ENCODE measurements at places on chromosomes 11 and 22.

- no peak for DNase-seq
Measured at GRCh38 chr11:103631841-103632240, 404.6 kb upstream of the DDI1 start.

- no peak for DNase-seq
Measured at GRCh38 chr11:110235966-110236365, 60.4 kb downstream of the RDX start.

DNA sequence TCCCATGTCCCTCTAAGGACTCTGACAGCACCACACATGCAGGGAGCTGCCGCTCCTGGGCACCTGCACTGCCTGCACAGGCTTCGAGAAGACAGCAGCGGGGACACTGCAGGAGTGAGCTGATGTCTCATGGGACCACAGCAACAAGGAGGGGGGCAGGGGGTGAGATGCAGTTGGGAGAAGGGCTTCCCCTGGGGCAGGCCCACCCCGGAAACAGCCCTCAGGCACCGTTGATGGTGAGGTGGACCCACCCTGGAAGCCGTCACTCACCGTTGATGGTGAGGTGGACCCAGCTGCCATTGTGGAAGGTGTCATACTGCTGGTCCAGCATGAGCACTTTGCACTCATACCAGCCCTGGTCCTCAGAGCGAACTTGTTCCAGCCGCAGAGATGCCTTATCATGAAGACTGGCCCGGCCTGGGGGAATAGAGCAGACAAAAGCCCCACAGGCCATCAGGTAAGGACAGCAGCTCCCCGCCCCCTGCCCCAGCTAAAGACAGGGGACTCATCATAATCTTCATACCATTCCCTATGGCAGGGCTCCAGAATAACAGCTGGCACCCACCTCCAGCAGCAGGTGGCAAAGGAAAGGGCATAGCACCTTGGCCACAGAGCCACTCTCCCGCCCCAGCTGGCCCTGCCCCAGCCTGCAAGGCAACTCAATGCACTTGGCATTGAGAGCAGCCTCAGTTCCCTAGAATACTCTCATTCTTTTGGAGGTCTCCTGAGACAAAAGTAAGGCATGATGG, 12.6 kb downstream of the IGSF9B start:
- peak; percentile 52 for DNase-seq

GRCh38 chr22:33493476-33494205, 426.6 kb downstream of the LARGE1 start:
- DNase-seq: no peak

GRCh38 chr11:34806875-34807274, 109.3 kb downstream of the APIP start:
- no peak for DNase-seq

DNA sequence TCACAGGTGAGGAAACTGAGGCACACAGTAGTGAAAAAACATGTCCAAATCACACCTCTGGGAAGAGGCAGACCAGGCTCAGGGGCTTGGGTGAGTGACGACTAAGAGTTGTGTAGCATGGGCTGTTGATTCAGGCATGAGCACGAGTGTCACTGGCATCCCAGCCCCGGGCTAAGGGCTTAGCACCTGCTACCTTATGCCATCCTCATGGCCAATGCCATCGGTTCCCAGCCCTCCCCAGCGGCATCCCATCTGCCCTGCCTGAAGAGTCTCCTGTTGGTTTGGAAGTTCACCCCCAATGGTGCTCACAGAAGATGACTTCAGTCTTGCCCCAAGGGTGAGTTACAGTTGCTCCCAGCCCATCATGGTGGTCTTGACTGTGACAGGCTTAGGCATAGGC, 22.4 kb downstream of the MB start:
- DNase-seq: no peak

DNA sequence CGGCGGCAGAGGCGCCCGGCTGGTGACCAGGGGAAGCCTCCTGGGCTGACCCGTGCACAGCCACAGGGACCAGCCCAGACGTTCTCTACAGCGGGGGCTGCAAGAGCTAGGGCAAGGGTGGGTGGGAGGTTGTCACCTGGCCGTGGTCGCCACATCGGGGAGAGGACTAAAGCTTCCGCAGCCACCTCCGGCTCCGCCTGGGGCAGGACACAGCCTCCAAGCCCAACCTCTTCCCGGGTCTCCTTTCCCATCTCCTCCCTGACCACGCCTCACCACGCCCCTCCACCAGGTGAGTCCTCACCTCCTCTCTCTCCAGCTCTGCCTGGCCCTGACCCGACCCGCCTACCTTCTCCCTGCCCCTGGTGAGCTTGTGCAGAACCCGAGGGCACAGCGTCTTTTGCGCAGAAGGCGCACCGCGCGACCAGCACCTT, 75.9 kb upstream of the LMO1 start:
- DNase-seq: no peak

- no peak for DNase-seq
Measured at GRCh38 chr11:27423125-27423524, 49.5 kb downstream of the LGR4 start.

DNA sequence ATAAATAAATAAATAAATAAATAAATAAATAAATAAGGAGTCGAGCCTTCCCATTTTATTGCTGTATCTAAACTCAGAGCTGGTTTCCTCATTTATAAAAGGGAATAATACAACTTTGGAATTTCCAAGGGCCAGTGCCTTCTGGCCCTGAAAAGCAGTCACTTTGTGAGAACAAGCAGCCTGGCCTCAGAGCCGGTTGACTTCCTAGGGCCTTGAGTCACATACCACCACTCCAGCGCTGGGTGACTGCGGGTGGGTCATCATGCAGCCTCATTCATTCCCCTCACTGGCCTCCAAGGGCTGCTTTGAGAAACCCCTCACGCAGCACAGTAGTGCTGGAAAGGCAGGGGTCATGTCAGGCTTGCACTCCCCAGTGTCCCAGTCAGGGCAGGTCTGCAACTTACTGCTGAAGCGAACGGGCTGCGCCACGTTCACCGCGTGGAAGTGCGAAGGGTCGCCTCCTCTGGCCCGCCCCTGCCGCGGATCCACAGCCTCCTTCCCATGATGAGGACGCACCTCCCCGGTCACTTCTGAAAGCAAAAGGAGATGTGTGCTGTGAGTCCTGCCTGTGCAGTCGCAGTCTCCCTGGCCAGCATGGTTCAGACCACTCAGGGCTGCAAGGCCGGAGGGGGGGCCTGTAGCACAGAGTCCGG, 54.4 kb downstream of the DGCR2 start:
- DNase-seq: no peak

DNA sequence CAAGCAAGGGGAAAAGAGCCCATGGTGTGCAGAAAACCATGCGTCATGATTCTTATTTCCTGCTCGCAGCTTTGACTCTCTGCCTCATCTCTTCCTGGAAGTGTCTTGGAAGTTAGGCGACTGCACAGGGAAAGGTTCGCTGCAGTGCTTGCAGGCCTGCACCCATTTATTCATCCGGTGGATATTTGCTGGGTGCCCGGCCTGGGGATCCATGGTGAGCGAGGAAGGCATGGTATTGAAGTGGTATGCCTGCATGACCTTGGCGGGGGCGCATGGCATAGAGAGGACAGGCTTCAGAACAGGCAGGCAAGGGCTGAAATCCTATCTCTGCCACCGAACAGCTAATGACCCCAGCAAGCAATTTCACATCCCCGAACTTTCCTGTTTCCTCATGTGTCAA, 40.6 kb downstream of the FAM83F start:
- DNase-seq: no peak

- no peak for DNase-seq
Measured at GRCh38 chr11:69267395-69267805, 26.6 kb upstream of the MYEOV start.

DNA sequence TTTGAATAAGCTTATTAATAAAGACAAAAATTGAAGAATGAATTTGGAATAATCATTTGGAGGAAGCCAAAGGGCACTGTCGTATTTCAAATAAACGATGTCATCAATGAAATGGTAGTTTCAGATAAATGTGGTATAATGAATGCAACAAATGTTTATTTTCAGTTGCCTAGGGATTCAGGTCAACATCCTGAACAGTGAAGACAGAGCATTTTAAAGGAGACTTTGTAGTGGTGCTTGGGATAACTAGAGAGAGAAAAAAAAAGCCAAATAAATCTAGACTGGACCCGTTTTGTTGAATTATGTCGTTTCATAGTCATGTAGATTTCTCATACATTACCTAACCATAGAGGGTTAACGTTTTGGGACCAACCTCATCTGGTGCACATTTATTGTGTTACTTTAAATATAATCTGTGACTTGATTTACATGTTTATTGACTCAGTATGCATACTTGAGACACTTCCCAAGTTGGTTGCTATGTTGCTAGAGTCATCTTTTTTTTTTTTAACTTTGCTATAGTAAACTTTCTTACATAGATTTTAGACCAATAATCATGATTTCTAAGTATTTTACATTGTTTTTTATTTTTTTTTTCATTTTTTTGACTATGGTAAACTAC, 111.1 kb downstream of the NCAM1 start:
- no peak for DNase-seq

- no peak for DNase-seq
Measured at GRCh38 chr11:1651411-1651980, 21.9 kb downstream of the KRTAP5-5 start.

- DNase-seq: no peak
Measured at GRCh38 chr11:4090258-4090657, 4.3 kb upstream of the RRM1 start.

- no peak for DNase-seq
Measured at GRCh38 chr11:110046775-110047380, 46.3 kb upstream of the ZC3H12C start.

DNA sequence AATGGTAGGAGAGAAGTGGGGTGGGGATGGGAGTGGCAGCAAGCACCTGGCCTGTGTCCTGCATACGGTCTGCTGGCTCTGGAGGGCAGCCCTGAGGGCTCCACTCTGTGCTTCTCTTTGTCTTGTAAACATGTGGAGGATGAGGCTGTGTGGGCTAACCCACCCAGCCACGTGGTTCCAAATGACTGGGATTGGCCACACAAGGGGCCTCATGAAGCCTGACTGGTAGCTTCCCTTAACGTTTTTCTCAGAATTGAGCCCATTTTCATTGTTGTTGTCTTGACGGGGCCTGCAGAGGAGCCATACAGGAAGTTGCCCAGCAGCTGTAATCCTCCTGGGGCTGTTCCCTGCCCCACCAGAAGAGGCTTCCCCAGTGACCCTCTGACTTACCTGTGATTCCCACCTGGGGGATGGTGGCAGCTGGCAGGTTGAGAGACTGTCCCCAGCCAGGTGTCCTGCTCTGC, 18.0 kb downstream of the DERL3 start:
- DNase-seq: no peak

DNA sequence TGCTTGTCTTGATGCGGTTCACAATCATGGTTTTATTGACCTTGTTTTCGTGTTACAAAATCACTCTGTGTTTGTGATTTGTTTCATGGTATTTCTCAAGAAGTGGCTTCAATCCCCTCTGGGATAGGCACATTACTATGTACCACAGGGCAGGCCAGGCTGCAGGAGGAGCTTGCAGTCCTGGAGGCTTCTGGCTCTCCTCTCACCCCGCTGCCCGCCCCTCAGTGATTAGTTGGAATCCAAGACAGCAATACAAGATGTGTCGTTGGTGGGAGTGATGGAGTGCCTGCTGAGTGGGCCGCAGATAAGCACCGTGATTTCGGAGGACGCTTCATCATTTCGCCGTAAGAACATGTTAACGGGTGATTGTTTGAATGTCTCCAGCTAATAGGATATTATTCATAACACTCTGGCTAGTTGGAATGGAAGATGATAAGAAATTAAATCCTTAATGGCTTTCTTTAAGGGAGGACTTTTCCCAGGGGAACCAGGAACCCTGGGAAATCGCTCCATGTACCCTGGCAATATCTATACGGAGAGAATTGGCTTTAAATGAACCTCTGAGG, 384.4 kb downstream of the MIAT start:
- no peak for DNase-seq

DNA sequence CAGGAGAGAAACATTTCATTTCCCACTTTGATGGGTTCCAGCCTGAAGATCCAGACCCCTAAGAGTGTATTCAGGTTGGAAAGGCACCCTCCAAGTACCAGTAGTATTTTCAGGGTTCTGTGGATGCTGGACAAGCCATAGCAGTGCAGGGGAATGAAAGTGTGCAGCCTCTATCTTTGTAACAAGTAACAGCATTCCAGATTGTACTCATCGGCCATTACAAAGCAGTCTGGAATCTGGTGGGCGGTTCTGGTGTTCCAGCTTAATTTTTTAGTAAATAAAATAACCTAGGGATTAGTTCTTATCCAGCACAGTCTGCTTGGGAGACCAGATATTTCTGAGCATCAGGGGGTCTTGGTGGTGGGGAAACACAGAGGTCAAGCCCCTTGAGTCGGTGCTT, 22.6 kb downstream of the APLNR start:
- DNase-seq: no peak

- DNase-seq: no peak
Measured at GRCh38 chr11:14455648-14456430, 43.8 kb downstream of the COPB1 start.

- DNase-seq: no peak
Measured at GRCh38 chr11:20211691-20212090, 51.4 kb upstream of the DBX1 start.

- no peak for DNase-seq
Measured at GRCh38 chr11:109304159-109304558, 117.8 kb upstream of the C11orf87 start.

GRCh38 chr11:76629116-76629852, 41.3 kb downstream of the LRRC32 start:
- no peak for DNase-seq

DNA sequence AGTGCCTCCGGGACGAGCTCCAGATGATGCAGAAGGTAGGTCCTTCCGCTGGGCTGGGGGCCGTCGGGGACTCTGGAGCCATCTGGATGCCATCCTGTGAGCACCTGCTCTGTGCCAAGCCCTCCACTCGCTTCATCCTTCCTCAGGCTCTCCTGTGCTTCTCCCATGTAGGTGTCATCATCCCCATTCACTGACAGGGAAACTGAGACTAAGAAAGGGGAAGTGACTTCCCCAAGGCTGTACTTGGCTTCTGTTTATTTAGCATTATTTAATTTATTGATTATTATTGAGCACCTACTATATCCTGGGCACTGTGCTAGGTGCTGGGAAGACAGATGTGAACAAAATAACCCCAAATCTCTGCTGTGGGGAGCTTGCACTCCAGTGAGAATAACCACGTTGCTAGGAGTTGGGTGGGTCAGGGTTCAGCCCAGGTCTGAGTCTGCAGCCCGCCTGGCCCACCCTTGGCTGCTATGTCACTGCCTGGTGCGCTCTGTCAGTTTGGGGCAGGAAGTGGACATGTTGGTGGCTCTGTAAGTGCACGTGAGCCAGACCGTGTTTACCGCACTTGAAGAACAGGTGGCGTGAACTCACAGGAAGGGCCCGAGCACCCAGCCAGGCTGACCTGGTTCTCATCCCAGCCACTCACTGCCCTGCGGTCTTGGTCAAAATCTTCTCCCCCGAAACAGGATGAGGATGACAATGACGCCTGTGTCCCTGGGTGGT, 35.9 kb upstream of the GCAT start:
- no peak for DNase-seq

- no peak for DNase-seq
Measured at GRCh38 chr11:102320679-102321078, 3.4 kb downstream of the BIRC3 start.

All from NCI-H1105 treated with DMSO at 0.1 percent for 48 hours (cell line).